ENCODE measurements at places on chromosomes 11 and 22.

- DNase-seq: no peak
Observed at GRCh38 chr11:119175493-119176077, 7.1 kb downstream of the NLRX1 start.

DNA sequence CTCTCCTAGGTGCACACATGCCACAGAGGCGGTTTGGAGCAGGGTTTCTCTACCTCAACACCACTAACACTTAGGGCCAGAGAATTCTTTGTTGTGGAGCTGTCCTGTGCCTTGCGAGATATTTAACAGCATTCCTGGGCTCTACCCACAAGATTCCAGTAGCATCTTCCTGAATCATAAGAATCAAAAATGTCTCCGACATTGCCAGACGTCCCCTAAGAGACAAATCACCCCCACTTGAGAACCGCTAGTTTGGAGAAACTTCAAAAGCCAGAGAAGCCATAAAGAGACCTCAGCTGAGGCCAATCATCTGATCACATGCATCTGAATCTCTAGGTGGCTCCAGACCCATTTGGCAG, 16.1 kb downstream of the MFNG start:
- DNase-seq: no peak

DNA sequence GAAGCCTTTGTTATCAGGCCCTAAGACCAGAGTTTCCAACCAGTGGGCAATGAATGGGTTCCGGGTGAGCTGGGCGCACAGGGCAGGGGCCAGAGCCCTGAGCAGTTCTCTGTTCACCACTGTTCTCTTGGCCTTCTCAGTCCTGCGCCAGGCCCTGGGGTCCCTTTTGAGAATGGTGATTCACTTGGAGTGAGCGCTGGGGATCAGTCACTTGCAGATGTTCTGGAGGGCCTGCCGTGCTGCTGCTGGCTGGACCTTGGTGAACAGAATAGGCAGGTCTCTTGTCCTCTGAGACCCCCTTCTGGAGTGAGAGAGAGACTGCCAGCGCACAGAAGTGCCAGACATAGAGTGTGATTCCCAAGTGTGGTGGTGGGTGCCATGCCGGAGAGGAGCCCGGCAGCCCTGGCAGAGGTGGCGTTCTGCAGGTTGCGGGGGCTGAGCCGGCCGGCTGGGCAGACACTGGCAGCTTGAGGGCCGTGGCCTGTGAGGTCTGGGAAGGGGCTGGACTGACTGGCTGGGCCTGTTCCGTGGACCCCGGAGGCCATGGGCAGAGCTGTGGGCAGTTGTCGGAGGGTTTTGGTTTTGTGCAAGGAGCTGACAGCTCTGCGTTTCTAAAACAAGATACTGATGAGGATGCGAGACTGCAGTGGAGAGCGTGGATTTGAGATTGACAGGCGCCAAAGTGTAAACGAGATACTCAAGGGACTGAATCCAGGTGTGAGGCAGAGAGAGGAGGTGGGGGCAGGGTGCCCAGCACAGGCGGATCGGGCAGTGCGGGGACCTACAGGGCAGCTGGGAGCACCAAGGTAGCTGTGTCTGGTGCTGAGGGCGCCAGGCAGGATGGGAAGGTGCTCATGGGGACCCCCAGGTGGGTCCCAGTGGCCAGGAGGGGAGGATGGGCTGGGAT, 12.3 kb downstream of the TPCN2 start:
- no peak for DNase-seq

DNA sequence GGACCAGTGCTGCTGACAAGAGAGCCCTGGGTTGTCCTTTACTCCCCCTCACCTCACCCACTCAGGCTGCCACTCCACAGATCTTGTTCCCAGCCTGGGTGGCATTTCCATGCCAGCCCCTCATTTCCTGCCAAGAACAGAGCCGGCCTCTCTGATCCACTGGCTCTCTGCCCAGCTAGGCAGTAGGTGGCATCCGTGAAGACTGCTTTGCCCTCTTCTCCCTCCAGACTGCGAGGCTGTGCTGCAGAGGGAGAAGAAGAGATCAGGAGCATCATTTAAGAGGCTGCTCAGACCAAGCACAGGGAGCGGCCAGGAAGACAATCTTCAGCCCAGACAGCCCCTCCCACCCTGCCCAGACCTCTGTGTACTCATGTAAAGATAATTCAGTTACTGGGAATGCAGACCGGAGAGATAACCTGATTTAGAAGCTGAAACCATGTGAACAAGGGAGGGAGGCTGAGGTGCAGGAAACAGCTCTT, 126.9 kb upstream of the NCAM1 start:
- no peak for DNase-seq

DNA sequence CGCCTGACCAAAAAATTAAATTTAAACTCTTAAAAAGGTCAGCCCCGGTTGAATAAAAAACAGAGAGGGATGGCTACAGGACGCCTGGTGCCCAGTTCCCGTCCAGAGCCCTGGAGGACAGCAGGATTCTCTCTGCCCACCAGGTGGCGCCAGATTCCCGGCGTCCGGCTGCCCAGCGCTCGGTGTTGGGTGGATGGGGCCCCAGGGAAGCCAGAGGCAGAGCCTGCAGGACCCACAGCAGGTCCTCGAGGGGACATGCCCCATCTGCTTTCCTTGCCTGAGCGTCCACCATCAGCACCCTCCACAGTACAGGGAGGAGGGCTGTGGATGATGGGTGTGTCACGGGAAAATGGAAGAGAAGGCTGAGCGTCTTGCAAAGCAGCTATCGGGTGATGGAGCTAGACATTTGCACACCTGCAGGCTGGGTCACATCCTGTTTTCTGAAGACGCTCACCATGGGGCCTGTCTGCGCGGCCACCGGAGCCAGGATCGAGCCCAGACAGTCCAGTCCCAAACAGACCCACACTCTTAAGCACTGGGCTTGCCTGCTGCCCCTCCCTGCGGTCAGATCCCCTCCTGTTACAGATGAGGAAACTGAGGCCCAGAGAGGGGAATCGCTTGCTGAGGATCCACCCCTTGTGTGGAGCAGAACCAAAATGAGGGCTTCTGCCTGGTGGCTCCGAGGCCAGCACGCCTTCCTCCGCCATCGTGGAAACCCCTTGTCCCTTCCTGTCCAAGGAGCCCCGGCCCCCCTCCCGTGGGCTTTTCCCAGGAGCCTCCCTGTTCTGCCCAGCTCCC, 18.5 kb upstream of the CBX7 start:
- peak; percentile 69 for DNase-seq

DNA sequence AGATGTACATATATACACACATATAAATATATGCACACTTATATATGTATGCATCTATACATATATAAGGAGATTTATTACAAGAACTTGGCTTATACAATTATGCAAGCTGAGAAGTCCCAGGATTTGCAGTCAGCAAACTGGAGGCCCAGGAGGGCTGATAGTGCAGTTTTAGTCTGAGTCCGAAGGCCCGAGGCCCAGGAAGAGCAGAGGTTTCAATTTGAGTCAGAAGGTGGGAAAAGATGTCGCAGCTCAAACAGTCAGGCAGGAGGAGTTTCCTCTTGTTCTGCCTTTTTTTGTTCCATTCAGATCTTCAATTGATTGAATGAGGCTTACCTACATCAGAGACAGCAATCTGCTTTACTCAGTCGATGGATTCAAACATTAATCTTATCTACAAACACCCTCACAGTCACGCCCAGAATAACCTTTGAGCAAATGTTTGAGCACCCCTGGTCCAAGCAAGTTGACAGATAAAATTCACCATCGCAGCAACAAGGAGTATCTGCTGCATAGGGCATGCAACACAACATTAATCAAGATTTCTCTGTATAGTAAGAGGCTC, 4.0 kb upstream of the SGSM1 start:
- DNase-seq: no peak

Measured in activated CD4-positive, CD25-positive, alpha-beta regulatory T cell treated with anti-CD3 and anti-CD28 coated beads, Interleukin-2, amount 50 U/mL, for 16 hours (primary cell).